ENCODE measurements at places on chromosomes 12 and 14.

GRCh38 chr14:101472518-101472849, 88.8 kb upstream of the DIO3 start:
- DNase-seq, result no peak

- no peak for DNase-seq
Measured at GRCh38 chr12:66273147-66273546, 29.1 kb upstream of the HELB start.

- DNase-seq, result no peak
Measured at GRCh38 chr12:132588821-132589669, 21.3 kb downstream of the LRCOL1 start.

- DNase-seq, result no peak
Measured at GRCh38 chr12:100718187-100718586, 76.4 kb upstream of the ANO4 start.

DNA sequence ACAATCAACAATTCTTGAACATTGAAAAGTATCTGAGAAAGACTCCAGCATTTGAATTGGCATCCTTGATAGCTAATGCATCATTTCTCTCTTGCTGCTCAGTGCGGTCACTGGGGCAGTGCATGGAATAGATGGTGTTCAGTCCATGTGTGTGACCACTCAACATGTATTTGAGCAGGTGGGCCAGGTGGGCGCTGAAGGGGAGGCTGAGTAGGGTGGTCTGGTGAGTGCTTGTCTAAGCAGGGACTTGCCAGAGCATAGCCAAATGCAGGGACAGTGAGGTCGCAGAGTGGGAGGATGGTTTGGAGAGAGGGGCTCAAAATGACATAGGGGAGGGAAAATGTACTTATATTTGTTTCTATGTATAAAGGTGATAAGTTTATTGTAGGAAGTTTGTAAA, 409.0 kb downstream of the TMEM121 start:
- DNase-seq, result no peak

DNA sequence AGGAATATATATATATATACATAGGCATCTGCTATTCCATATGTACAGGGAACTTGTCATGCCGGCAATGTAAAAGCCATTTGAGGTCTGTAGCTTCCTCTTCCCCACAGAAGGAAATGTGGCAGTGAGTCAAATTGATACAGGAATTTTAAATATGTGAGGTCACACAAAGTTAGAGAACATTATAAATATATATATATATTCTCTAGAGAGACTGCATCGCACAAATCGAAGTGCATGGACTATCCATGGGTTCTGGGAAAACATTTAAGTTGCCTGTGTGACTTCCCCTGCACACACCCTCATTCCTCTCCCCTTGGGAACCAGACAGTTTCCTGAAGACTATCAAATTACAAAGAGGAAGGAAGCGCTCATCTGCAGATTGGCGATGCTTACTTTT, 100.9 kb upstream of the CCDC91 start:
- DNase-seq, result no peak

Data from activated T-cell treated with anti-CD3 and anti-CD28 coated beads for 24 hours (primary cell).